ENCODE measurements at places on chromosomes 2 and 18.

DNA sequence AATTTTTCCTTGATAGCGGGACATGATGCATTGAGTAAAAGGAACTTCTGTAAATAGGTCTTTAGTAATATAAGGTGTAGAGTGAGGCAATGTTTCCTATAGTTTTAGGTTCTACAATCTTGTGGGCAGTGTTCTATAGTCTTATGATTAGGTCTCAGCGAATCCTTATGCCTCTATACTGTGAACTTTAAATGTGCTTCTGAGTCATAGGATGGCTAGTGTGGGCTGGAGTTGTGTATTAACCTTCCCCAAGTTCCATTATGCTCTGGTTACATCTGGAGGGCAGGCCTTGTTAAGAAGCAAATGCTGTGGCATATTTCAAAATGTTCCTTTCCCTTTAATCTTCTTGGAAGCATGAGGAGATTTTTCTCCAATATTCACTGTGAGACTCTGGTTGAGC lies 73.5 kb downstream of the ROCK2 start:
- DNase-seq, result no peak

DNA sequence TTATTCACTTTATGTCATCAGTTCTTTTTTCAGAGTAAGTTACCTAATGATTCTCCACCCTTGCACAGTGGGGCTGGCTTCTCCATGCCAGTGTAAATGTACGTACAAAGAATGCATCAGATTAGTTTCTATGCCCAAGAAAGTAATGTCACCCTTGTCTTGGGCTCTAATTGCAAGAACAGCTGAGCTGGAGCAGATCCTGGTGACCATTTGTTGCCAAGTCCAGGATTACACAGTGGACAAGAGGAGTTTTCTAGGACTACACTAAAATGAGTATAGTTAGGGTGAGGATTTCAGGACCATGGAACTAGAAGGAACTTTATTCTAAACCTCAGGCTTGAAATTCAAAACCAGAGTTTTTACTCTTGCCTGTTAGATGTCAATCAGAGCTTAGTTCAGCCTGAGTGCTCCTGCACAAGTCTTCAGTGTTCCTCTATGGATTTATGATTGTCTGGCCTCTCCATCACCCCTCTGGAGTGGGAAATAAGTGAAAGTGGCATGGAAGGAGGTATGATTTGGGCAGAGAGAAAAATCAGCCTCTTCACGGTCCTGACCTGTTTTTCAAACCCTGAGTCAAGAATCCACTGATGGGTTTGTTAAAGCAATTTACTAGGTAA lies 29.8 kb downstream of the PCBP1 start:
- no peak for DNase-seq

DNA sequence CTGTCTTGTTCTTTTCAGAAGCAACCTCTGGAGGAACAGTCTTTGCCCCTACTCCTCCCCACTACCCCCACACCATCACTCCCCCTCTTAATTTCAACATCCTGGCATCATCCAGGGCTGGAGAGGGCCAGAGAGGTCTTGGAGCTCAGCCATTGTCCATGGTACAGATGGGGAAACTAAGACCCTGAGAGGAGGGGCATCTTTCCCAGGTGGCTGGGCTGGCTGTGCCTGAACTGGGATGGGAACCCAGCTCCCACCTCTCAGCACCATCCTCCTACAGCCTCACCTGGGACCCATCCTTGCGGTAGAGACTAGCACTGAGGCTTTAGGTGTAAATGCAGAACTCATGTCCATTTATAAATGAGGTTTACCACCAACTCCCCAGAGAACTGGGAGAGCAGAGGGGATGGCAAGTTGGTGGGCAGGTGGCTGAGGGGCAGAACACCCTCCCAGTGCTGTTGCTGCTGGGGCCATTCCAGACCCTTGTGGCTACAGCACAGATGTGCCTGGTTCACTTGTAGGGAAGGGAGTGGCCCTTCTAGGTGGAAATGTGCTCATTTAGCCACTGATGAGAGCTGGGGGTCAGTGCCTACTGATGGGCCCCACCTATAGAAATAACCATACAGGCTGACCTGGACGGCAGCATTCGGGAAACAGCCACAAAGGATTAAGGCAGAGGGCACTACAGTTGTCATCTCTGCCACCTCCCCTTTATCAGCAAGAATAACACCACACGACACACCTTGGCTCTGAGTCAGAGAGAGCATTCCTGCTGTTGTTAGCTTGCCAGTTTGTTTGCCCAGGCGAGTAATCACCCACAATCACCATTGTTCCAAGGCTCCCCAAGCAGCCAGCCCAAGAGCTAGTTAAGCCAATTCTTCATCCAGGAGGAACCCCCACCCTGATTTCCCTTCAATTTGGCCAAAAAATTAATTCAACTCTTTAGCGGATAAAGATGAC lies 2.1 kb downstream of the MLPH start:
- DNase-seq, result no peak

DNA sequence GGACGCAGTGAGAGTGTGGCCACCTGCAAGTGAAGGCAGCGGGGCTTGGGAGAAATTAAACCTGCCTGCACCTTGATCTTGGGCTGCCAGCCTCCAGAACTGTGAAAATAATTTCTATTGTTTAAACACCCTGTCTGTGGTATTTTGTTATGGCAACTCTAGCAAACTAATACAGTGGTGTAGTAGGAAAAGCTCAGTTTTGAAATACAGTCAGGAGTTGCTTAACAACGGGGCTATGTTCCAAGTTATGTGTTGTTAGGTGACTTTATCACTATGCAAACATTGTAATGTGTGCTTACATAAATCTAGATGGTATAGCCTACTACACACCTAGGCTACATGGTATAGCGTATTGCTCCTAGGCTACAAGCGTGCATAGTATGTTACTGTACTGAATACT lies 93.4 kb upstream of the FN1 start:
- DNase-seq, result no peak

- no peak for DNase-seq
Observed at GRCh38 chr2:221397187-221397586, 174.9 kb downstream of the EPHA4 start.

GRCh38 chr2:113890253-113891235 lies 655 bp downstream of the ACTR3 start:
- peak; percentile 33 for DNase-seq

GRCh38 chr2:98806236-98806697 lies 75.3 kb upstream of the MGAT4A start:
- no peak for DNase-seq

DNA sequence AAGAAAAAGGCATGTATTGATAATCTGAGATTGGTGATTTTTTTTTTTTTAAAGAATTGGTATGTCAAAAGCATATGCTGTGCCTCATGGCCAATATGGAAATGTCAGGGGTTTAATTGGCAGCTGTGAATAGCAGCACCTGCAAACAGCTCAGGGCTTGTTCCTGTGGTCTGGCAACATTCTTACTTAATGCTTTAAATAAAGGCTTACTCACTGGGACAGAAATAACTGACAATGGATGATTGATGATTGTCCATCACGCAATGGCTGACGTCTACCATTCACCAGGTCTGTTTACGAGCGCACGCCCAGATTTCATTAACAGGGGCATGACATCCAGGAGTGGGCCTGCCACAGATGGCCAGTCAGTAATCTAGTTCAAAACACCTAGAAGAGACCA lies 66.7 kb downstream of the ETAA1 start:
- DNase-seq, result no peak

DNA sequence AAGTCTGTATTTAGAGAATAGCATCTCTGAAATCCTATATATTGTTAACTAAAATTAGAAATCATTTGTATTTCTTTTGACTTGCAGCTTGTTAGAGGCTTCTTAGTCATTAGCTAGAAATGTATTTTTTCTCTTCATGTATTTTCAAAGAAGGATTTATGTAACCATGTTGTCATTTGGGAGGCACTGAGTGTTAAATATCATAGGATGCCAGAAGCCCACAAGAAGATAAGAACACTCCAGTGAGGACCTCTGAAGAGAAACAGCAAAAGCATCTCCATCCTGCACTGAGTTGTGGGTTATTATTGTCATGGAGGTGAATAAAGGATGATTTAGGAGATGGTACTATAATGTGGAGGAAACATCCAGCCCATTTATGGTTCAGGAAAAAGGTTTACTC lies 93.5 kb downstream of the UBE2E3 start:
- DNase-seq, result no peak

DNA sequence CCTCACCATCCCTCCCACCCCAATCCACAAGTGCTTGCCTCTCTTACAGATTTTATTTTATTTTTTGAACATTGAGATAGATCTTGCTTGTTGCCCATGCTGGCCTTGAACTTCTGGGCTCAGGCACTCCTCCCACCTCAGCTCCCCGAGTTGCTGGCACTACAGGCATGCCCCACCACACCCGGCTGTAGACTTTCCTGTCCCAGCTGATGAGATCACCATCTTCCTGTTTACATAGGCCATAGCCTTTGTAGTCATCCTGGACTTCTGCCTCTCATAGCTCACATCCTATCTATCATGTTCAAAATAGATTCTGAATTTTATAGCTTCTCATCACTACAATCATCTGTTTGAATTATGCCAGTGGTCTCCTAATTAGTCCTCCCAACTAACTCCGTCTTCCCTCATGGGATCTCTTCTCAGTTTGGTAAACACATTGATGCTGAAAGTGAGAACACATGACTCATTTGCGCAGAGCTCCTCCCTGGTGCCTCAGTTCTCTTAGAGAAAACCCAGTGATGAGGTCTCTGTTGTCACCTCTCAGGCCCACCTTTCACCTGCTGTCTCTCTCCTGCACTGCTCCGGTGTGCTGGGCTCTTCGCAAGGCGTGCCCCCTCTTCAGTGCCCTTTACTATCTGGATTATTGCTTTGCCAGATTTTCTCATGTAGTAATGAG lies 243.0 kb downstream of the ZNF407 start:
- DNase-seq, result no peak

DNA sequence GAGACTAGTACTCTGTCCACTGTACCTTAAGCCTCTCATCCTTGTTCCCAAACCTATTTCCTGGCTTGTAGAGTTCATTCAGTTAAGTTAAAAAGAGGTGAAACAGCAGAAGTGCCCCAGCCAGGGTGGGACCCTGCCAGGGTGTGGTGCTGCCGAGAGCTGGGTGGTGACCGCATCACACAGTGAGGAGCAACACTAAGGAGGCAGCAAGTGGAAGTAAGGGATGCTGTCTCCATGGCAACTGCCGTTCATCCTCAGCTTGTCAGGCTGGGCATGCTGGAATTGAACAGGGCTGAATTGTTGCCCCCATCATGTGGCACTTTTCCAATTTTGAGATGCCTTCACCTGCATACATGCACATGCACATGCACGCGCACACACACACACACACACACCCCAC lies 77.0 kb downstream of the VSNL1 start:
- DNase-seq, result no peak

DNA sequence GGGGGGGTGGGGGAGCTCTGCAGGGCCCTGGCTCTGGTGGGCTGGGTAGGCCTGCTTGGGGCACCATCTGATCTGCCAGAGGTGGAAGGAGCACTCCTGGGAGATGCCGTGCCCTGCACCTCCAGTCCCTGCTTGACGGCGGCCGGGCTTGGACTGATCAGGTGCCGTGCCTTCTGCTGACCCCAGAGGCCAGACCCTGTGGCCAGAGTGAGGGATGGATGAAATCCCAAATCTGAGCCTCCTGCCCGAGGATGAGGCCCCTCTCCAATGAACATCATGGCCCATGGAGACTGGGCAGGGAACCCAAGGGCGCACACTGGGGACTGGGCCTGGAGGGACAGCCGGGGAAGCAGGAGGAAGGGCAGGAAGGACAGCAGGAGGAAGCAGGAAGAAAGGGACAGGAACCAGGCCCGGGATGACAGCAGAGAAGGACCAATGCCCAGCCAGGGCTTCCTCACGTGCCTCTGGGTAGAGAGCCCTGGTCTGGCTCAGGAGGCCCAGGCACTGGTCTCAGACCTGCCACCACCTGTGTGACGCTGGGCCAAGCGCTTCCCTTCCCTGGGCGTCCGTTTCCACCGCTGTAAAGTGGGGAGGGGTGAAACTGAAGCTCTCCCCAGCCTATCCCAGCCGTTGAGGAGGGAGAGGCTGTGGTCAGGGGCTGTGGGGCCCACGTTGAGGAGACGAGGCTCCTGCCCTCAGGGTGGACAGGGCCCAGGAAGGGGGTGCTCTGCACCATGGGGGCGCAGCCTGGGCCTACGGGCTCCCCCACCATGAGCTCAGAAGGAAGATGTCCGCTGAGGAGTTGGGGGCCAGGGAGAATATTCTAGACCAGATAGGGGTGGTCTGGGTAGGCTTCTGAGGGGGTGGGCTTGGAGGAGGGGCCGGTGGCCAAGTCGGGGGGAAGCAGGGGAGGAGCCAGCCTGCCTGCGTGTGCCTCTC lies 1.0 kb upstream of the GPR35 start:
- DNase-seq, result no peak

DNA sequence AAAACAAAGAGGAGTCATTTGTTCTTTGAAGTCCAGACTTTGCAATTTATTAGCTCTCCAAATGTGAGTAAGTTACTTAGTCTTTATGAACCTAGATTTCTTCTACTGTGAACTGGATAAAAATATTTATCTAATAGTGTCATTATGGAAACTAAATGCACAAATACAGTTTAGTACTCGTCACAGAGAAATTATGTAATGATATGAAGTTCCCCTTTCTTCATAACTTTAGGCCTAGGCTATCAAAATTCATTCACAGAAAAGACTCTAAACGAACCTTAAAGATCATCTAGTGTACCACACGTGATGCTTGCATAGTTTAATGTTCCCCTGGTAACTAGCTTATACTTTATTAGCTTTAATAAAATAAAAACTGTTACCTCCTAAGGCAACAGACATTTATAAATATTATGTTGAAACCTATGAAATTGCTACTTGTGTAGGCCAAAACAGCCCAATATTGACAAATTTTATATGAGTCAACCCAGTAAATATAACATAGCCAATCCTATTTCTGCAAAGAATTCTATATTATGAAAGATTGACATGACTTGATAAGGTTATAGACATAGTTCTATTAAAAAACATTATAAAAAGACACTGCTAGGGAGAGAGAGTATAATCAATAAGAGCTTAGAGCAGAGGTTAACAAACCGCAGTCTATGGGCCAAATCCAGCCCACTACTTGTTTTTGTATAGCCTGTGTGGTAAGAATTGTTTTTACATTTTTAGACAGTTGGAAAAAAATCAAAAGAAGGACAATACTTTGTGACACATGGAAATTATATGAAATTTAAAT lies 44.9 kb upstream of the ITPRID2 start:
- DNase-seq, result no peak

DNA sequence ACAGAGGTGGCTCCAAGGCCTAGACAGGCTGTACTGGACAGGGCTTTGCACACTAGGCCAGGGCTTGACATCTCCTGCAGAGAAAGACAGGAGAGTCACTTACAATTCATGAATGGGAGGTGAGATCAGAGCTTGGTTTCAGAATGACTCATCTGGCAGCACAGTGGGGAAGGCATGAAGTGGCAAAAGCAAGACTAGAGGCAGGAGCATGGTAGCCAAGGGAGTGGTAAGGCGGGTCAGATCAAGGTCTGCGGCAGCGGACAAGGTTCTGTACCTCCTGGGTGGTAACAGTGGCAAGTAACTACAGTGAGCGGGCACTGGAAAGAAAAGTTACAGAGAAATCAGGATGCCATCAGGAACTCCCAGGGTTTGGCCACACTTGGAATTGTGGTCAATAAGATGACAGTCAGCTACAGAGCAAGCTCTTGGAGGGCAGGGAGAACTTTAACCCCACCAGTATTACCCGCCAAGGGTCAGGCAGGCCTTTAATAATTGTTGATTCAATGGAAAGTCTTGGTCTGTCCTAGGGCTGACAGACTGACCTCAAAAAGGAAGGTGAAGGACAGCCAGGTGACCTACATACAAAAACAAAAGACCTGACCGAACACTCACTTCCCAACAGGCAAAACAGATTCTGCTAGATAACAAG lies 5.7 kb downstream of the MCFD2 start:
- no peak for DNase-seq

GRCh38 chr2:180125245-180125962 lies 118.3 kb upstream of the CWC22 start:
- DNase-seq, result no peak

- DNase-seq, result no peak
Observed at GRCh38 chr18:49243391-49243790, 217.1 kb downstream of the DYM start.
